ENCODE measurements at places on chromosomes 4 and X.

DNA sequence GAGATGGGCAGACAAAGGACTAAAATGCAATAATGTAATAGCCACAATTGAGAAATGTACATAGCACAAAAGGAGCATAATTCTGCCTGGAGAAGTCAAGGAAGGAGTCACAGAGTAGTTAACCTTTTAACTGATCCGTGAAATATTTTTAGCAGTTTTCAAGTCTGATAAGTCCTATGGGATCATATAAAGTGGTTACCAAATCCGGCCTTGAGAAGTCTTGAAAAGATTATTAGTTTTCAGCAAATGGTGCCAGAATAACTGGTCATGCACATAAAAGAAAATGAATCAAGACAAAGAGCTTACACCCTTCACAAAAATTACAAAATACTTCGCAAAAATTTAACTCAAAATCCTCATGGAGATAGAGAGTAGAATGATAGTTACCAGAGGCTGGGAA lies 788.7 kb upstream of the AMOT start:
- no peak for DNase-seq

DNA sequence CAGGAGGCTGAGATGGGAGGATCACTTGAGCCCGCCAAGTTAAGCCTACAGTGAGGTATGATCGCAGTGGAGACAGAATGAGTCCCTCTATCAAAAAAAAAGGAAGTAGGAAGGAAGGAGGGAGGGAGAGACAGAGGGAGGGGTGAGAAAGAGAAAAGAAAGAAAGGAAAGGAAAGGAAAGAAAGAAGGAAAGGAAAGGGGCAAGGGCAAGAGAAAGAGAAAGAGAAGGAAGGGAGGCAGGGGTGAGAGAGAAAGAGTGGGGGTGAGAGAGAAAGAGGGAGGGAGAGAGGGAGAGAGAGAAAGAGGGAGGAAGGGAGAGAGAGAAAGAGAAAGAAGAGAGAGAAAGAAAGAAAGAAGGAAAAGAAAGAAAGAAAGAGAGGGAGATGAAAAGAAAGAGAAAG lies 13.2 kb downstream of the ELF2 start:
- DNase-seq, result no peak

GRCh38 chrX:129649268-129650182 lies 5.2 kb downstream of the APLN start:
- DNase-seq, result no peak

DNA sequence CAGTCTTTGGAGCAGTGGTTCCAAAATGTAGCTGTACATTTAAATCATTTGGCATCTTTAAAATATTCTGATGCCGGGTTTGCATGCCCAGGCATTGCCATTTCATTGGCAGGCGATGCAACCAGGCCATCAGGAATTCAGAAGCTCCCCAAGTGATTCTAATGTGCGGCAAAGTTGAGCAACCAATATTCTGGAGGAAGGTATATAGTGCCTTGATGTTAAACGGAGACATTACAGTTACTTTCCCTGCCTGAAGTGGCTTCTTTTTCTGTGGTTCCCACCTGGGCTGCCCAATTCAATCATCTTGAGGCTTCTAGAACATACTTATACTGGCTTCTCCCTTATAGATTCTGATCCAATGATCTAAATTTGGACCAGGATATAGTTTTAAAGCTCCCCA lies 68.7 kb upstream of the PGM2 start:
- no peak for DNase-seq
